HCT116 (cell line): ENCODE measurements at places on chromosomes 5 and 9. TPM values are rescaled to one million over a fixed set of nuclear protein-coding genes. Genes with fewer than 3 reads are reported as not detected.

DNA sequence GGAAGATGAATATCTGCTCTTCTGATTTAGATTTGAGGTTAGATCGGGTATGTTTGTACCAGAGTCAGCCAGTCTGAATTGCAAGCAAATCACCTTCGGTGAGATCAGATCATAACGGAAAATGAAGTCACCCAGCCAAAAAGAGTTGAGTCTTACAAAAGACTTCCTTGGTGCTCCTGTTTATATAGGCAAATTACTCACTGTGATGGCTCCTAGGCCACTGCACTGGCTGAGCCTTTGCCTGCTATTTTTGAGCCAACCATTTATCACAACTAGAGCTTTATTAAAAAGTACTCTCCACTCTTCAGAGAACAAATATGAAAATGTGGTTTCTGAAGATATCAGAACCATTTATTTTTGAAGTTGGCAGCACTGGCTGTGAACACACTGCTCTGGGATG is 277.7 kb upstream of the PCSK5 start:
- H3K27ac ChIP-seq, result no peak overlapping the region
- no peaks in the 10 kb centered on the region for H3K36me3 ChIP-seq
- 0 out of 2 replicates have a peak, but pooled peaks cover 4% of the 10 kb centered on the region for H3K4me1 ChIP-seq
- H3K4me3 ChIP-seq, result no peak overlapping the region

- no peak overlapping the region for H3K4me3 ChIP-seq
- H3K27me3 ChIP-seq, result peaks cover 45% of the 10 kb centered on the region
- no peak for DNase-seq
- H3K36me3 ChIP-seq, result no peaks in the 10 kb centered on the region
Observed at GRCh38 chr9:85344901-85345300, 396.9 kb downstream of the AGTPBP1 start.

DNA sequence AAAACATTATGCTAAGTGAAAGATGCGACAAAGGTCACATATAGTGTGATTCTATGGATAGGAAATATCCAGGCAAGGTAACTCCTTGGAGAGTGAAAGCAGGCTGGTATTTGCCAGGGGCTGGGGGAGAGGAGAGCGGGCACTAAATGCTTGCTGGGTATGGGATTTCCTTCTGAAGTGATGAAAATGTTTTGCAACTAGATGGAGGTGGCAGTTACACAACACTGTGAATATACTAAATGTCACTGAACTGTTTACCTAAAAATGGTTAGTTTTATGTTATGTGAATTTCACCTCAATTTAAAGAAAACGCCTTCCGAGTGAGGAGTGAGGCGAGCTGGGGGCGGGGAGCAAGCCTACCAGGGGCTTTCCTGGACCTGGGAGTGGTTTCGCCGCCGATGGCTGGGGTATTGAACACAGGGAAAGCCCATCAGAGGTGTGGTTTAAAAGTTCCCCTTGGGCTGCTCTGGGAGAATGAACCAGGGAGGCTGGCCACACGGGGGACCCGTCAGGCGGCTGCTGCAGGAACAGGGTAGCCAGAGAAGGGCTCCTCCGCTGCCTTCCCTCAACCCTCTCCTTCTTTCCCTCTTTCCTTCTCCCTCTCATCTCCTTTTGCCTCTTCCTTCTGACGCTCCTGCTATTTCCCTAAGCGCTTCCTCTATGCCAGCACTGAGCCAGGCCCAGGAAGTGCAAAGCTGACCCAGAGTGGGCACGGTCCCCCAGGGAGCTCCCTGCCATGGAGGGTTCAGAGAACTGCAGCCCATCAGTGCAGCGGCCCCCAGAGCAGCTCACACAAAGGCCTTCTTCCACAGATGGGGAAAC is 4.9 kb downstream of the AKNA start:
- H3K27ac ChIP-seq, result no peak overlapping the region
- 0 out of 2 replicates have a peak, but pooled peaks cover 4% of the 10 kb centered on the region for H3K4me1 ChIP-seq
- H3K27me3 ChIP-seq, result no peaks in the 10 kb centered on the region

- no peaks in the 10 kb centered on the region for H3K27me3 ChIP-seq
- DNase-seq, result no peak
- peaks cover 15% of the 10 kb centered on the region; the same call in 1 of the 2 replicates for H3K4me1 ChIP-seq
- peak overlapping the region; percentile 95 for H3K27ac ChIP-seq
- H3K36me3 ChIP-seq, result no peaks in the 10 kb centered on the region
- peak overlapping the region; percentile 95 for H3K4me3 ChIP-seq
Observed at GRCh38 chr9:97633859-97634490, 354 bp downstream of the NCBP1 start.

- no peak overlapping the region for H3K27ac ChIP-seq
- H3K36me3 ChIP-seq, result no peaks in the 10 kb centered on the region
- H3K4me1 ChIP-seq, result peaks cover 34% of the 10 kb centered on the region
- no peak for DNase-seq
Observed at GRCh38 chr9:101462558-101462957, 27.0 kb upstream of the ALDOB start.

DNA sequence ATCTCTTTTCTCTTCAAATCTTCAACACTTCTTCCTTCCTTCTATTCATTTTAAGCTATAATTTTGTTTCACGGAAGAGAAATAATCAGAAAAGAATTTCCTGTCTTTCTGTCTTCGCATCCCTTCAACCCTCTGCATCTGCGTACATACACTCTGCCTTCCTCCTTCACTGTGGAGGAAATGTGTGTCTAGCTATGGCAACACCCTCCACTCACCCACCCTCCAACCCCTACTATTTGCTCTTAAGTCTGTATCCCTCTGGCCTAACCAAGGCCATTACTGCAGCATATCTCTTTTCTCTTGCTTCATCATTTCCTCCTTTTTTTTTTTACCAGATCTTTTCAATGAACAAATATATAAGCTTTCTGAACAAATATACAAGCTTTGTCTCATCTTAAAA is 105.7 kb upstream of the NUDT12 start:
- H3K36me3 ChIP-seq, result no peaks in the 10 kb centered on the region
- no peaks in the 10 kb centered on the region for H3K27me3 ChIP-seq
- H3K27ac ChIP-seq, result no peak overlapping the region
- no peak overlapping the region for H3K4me3 ChIP-seq
- DNase-seq, result no peak

DNA sequence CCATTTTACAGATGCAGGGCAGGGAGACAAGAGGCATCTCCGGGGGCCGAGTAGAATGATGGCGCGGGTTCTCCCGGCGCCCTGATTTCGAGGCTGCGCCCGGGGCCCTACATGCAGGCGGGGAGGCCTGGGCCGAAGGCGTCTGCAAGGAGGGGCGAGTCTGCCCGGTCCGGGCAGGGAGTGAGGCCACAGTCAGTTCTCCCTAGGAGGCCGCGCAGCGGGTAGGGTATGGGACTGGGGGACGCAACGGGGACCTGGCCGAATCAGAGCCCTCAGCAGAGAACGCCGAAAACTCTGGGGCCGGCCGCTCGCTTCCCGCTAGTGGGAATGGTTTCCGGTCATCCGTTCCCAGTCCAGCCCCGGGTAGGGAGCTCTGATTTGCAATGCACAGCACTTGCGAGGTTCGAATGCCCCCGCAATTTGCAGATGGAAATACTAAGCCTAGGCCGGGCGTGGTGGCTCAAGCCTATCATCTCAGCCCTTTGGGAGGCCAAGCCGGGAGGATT is 6.4 kb downstream of the TLX3 start:
- H3K27me3 ChIP-seq, result no peaks in the 10 kb centered on the region
- H3K27ac ChIP-seq, result no peak overlapping the region
- no peaks in the 10 kb centered on the region for H3K36me3 ChIP-seq

- H3K4me3 ChIP-seq, result no peak overlapping the region
- no peak overlapping the region for H3K27ac ChIP-seq
- peaks cover 6% of the 10 kb centered on the region; the same call in 1 of the 2 replicates for H3K36me3 ChIP-seq
- DNase-seq, result no peak
- no peaks in the 10 kb centered on the region for H3K27me3 ChIP-seq
- H3K4me1 ChIP-seq, result no peaks in the 10 kb centered on the region
Observed at GRCh38 chr5:176985516-176985915, 21.1 kb downstream of the UIMC1 start.

The SLC6A19 gene
- total RNA-seq, result not detected

The GRIA1 gene
- not detected for total RNA-seq

The PRR16 gene
- 0.42 TPM for total RNA-seq

The LCN15 gene
- total RNA-seq, result 0.76 TPM

The SPINK1 gene
- 4.5 TPM for total RNA-seq

The IL6ST gene
- total RNA-seq, result 26.5 TPM
